ENCODE measurements at places on chromosomes 1 and 21.

DNA sequence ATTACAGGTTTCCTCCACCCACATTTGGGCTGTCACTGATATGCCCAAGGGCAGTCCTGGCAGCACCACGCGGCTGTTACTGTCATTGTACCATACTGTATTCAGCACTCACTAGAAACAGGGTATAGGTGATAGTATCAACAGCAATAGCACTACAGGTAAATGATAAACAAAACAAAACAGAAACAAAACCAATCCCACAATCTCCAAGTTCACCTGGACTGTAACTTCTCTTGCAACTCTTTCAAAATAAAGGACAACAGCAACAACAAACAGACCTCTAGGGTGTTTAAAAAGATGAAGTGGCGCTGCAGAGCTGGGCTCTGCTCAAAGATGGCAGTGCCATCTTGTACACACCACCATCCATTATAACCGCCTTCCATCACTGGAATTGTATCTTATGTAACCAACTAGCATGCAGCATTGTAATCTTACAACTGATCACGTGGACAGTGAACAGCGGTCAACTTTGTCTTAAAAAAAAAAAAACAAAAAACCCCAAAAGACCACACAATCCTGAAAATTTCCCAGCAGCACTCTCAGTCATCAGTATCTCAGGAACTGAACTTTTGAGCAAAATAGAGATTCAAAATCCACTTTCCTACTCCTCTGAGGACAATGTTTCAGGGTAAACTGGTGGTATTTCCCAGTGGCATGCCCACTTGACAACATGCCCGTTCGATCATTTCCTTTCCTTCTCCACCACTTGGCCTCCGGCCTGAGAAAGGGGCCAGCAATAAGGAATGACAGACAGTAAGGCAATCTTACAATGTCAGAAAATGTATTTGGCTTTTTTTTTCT, 3.8 kb downstream of the IRF2BP2 start:
- no peak for DNase-seq

GRCh38 chr1:114558544-114558943, 22.9 kb downstream of the BCAS2 start:
- no peak for DNase-seq

DNA sequence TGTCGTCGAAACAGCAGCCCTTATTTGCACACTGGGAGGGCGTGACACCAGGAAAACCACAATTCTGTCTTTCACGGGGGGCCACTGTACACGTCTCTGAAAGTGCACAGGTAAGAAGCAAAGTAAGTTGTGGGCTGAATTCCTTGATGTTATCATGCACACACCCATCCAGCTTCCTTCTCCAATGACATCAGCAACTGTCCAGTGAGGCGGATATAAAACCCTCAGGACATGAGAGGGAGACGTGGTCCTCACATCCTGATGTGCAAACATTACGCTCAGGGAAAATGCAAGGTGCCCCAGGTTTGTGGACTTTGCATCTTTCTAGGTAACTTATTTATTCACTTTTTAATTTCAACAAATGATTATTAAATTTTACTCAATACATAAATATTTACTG, 3.0 kb downstream of the TFF1 start:
- no peak for DNase-seq

DNA sequence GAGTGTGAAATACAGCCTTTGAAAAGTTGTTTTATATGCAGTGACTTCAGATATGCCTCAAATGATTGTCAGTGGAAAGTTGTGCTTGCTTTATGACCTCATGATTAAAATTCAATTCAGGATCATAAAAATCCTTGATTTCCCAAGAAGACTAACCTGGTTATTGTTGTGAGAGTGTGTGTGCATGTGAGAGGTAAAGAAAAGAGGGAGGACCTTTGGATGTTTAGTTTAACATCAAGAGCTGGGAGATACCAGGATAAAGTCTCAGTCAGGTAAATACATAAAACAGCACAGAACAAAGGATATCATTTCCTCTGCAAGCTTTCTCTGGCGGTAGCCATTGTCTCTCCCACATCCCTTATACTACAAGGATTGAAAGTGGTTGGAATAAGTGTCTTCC, 14.4 kb downstream of the BTBD8 start:
- no peak for DNase-seq

GRCh38 chr21:24658026-24658425, 949.3 kb downstream of the MRPL39 start:
- no peak for DNase-seq

Data from stimulated activated naive B cell treated with anti-CD40 and anti-IgM and Interleukin-4, amounts not matched to agents 10 μg/mL and 1 μg/mL and 100 μg/mL, for 72 hours (primary cell).